NCI-H510A (cell line): ENCODE measurements at places on chromosomes 7 and 10.

DNA sequence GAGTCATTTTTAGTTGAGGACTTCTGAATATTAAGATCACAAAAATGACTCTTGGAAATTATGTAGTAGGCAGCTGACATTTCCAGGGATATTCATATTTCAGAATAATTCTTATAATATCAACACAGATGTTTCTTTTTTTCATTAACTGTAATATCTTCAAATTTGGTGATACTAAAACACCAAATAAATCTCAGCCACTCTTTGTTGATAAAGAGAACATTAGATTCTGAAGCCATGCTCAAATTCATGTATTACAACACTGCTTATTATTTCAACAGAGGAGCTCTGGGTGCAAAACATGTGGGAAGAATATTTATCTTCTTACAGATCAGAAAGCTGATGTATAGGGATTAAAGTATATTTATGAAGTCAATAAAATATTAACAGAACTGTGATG, 355.4 kb downstream of the CRPPA start:
- no peak for DNase-seq

DNA sequence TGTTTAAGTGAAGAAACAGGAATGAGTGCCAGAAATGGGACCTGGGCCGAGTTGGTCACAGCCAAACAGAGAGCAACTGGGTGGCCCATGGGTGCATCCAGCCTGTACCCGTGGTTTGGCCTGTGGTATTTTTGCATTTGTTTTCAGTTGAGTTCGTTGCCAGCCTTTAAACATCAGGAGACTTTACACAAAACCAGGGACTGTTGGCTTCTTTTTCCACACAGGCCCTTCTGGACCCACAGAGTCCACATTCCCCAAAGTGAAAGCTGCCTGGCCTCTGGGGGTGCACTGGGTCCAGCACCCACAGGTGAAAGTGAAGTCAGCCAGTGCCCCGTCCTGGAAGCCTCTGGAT, 54.1 kb upstream of the TNS3 start:
- no peak for DNase-seq

- no peak for DNase-seq
Observed at GRCh38 chr10:29099001-29099400, 189.9 kb upstream of the LYZL1 start.

- DNase-seq: no peak
Observed at GRCh38 chr10:96379758-96380157, 21.0 kb upstream of the OPALIN start.

DNA sequence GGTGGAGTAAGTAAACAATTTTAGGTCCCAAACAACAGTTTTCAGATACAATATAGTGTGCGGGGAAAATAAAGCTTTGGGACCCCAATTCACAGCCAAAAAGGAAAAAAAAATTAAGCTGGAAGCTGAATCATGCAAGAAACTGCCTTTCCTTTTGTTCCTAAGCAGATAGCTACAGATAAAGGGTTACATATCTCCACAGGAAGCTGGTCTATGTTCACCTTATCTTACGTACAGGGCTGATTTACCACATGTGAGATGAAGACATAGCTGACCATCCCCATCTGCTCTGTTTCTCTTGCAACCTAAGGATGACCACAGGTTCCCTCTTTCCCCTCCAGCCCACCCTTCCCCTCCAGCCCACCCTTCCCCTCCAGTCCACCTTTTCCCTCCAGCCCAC, 14.2 kb upstream of the PFKP start:
- DNase-seq: no peak

- DNase-seq: no peak
Observed at GRCh38 chr7:13286916-13287315, 599.5 kb downstream of the ARL4A start.

DNA sequence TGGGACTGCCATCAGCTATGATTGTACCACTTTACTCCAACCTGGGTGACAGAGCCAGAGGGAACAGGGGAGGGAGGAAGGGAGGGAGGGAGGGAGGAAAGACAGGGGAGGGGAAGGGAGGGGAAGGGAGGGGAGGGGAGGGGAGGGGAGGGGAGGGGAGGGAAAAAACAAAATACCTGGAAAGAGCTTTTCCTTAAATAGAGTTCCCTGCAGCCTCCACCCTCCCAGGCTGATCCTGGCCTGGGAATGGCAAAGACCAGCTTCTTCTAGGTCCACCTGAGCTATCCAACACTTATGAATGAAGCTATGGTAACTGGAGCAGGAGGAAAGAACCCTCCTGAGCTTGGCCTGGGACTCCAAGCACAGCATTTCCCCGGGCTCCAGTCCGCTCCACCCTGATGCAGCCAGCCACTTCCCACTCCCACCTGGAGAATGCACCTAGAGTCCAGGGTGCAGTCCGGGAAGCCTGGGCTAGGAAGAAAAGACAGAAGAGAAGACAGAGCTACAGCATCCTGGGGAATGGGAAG, 66.1 kb downstream of the GRID1 start:
- DNase-seq: no peak

GRCh38 chr10:54622017-54622416, 179.0 kb downstream of the PCDH15 start:
- no peak for DNase-seq

DNA sequence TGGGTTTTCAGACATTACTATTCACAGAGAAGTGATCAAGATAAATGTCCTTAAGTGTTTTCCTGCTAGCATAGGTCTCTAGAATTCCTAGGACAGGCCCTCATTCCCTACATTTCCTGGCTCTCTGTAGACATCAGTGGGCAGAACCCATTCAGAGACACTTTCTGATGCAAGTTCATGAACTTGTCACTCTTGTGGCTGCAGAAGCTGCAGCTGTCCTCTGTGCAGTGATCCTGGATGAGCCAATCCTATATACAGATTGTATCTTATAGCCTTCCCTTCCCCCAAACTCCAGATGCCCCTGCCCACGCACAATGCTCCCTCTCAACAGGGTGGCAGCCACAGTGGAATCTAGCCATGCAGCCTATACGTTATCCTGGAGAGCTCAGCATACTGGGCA, 12.6 kb upstream of the GRB10 start:
- DNase-seq: no peak

GRCh38 chr7:99719996-99720769, 14.8 kb downstream of the CYP3A7 start:
- no peak for DNase-seq

GRCh38 chr7:1403638-1404459, 55.4 kb downstream of the MICALL2 start:
- no peak for DNase-seq

DNA sequence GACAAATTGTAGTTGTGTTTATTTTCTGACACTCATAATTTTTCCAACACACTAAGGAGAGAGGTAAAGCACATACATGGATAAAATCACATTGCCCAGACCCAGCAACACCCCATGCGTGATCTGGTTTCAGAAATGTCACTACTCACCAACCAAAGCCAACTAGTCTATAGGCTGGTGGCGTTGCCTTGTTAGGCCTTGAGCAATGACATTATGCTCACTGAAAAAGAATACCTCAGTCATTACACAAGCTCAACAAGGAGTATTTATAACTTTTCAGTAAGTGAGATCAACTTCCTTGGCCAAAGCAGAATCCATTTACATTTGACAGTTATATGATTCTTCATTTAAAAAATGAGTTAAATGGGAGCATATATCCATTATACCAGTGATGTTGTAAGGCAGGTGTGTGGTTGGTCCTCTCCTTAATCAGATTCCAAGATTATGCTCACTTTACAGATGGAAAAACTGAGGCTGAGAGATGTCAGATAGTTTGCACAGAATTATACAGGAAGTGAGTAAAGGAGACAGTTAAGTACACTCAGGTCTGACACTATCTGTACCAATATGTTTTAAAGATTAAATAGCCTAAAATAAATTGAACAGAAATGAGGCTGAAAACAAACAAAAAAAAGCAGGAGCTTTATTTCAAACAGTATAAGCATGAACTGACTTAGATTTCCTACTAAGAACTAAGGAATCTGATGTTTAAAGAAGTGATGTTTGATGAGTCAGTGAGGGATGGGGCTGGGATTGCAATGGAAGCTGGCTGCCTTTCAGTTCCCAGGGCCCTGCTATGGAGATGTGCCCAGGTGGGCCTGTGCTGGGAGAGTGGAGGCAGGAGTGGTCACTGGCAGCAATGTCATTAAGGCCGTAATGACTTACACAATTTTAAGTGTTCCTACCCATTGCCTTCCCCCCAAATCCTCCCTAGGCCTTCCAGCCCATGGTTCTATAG, 118.3 kb downstream of the RAPGEF5 start:
- DNase-seq: no peak

DNA sequence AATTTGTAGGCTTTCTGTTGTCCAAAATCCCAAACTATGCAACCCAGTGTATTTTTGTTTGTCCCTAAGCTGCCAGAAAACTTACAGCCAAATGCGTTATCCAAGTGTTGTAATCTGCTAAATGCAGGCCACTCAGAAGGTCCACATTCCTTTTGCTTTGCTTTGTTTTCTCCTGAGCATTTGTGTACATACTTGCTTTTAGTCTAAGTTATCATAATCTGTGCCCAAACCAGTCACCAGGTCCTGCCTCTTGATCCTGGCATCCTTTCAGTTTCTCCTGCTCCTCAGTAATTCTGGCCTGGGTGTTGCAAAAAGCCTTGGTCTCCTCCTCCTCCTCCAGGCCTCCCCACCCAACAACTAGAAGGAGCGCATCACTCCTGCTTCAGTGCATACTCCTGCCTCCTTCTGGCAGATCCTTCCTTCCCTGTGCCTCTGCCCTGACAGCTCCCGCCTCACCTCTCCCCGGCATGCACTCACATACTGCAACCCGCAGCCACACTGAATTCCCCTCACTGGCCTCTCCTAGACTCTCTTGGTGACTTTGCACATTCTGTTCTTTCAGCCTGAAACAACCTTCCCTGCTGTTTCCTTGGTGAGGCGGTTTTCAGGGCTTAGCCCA, 2.3 kb downstream of the DENND2A start:
- no peak for DNase-seq

DNA sequence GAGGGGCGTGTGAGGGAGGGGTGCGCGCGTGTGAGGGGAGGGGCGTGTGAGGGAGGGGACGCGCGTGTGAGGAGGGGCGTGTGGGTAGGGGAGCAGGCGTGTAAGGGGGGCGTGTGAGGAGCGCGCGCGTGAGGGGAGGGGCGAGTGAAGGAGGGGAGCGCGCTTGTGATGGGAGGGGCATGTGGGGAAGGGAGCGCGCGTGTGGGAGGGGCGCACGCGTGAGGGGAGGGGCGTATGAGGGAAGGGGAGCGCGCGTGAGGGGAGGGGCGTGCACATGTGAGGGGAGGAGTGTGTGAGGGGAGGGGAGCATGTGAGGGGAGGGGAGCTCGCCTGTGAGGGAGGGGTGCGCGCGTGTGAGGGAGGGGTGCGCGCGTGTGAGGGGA, 19.1 kb downstream of the MXI1 start:
- peak; percentile 84 for DNase-seq

GRCh38 chr10:14382022-14382421, 51.3 kb upstream of the FRMD4A start:
- no peak for DNase-seq

- DNase-seq: no peak
Observed at GRCh38 chr7:70779321-70779720, 352.6 kb upstream of the GALNT17 start.

- no peak for DNase-seq
Observed at GRCh38 chr10:60464659-60465058, 75.0 kb upstream of the ANK3 start.

GRCh38 chr7:39051279-39051678, 73.6 kb downstream of the POU6F2 start:
- no peak for DNase-seq

DNA sequence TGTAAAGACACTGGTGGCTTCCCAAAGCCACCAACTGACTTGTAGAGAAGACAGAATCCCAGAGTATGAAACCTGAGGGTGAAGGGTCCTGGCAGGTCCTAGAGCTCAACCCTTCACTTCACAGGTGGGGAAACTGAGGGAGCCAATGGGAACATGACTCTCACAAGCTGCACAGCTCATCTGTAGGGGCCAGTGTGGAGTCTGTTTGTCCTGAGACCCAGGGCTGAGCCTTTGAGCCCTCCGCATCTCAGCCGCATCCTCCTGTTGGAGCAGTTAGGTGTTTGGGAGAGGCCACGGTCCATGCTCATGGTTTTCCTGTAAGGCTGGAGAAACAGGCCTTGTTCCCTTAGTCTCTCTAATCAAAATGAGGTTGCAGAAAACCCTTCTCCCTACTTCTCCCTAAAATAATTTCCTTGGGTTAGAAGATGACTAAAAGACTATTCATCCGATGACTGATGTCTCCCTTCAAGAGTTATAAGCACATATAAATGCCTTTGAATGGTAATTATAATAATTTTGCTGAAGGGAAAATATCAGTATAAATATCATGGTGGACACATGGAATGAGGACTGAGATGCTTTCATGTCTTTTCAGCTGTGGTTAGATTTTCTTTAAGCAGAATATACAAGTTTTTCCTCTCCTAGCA, 10.3 kb downstream of the HTRA1 start:
- no peak for DNase-seq

DNA sequence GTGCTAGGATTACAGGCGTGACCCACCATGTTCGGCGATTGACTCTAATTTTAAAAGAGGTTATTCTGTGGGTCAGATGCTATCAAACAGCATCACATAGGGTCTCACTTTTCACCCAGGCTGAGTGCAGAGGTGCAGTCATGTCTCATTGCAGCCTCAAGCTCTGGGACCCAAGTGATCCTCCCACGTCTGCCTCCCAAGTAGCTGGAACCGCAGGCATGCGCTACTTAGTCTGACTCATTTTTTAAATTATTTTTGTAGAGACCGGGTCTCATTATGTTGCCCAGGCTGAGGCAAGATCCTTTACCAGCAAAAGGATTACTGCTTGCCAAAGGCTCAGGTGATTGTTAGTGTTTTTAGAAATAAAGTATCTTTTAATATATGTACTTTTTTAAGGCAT, 42.9 kb upstream of the STOX1 start:
- DNase-seq: no peak

DNA sequence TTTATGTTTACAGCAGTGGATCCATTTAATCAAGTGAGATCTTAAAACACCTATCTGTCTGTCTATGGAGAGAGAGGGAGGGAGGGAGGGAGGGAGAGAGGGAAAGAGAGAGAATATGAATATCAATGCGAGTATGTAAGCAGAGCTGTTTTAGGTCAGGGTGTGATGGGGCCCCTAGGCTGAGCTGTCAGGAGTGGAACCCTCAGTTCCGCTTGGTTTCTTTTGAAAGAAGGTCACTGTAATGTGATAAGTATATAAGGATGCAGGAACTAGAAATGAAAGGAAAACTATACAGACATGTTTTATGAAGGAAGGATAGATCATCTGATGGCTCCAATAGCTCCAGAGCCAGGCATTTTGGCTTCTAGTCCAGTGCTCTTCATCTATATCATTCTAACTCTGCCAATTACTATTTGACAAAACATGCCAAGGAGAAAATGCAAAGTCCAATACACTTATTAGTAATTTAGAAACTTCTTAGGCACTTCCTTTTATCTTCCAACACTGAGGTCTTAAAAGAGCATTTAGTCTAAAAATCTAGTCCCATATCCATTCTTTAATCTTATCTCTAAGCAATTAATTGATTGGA, 70.3 kb downstream of the NRCAM start:
- DNase-seq: peak; percentile 60

GRCh38 chr7:154984601-154985188, 18.2 kb downstream of the PAXIP1 start:
- no peak for DNase-seq

DNA sequence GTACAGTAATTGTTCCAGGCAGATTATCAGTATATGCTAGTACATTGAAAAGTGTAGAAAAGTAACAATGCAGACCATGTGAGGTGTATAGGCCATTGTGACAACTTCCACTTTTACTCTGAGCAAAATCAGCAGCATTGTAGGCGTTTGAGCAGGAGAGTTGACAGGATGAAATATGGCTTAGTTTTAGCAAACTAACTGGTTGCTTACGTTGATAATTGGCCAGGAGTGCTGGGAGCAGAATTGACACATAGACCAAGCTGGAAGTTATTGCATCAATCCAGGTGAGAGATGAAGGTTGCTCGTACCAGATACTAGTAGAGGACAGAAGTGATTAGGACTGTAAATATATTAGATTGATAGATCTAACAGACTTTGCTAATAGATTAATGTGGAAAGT, 46.0 kb downstream of the LCOR start:
- DNase-seq: peak; percentile 3
